ENCODE measurements at places on chromosomes 5 and 9. TPM values are rescaled to one million over a fixed set of nuclear protein-coding genes. Genes with fewer than 3 reads are reported as not detected.

Gene CD72
- 3.0 TPM for total RNA-seq

Gene NEUROG1
- total RNA-seq: not detected

DNA sequence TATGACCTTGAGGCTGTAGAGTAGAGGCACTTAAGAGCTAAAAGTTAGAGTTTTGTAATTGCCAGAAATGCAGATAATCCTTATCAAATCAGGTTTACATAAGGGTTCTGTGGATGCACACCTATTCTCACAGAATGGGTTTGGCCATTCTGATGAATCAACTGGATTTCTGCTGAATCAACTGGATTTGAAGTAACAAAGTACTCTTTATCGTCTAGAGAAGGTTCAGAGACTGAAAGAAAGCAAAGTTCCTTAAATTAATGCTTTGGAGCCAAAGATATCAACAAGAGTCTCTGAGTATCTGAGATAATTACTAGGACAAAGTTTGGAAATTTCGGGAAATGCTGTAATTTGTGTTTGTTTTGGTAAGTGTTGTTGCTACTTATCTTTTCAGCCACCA lies 669.6 kb upstream of the ZNF608 start:
- peaks cover 23% of the 10 kb centered on the region for H3K4me1 ChIP-seq
- DNase-seq: no peak
- no peaks in the 10 kb centered on the region for H3K27me3 ChIP-seq
- no peak overlapping the region for H3K27ac ChIP-seq
- H3K4me3 ChIP-seq: no peak overlapping the region
- H3K36me3 ChIP-seq: no peaks in the 10 kb centered on the region

DNA sequence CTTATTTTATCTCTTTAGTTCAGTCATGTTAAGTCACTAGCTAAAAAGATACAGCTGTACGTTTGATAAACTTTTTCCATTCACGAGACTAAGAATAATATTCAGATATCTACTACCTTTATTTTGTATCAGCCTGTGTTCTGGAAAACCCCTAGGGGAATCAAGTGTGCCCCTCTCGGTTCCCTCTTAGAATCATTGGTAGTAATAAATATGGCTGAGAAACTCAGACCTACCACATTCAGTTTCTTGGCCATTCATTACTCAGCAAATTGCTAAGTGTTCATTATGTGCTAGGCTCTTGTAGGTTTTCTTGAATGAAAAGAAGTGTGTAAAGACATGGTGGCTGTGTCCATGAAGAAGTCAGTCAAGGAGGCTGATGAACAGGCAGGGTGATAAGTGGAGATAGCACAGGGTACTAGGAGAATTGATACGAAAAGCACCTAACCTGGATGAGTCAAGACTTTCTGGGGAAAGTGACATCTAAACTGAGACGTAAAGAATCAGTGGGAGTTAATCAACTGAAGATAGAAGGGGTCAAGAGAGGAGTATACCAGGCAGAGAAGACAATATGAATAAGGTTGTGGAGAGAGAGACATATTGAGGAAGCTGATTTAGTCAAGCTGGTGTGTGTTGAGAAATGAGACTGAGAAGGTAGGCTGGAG lies 86.2 kb downstream of the CSNK1G3 start:
- H3K27ac ChIP-seq: no peak overlapping the region

GRCh38 chr5:90874066-90874465 lies 315.5 kb downstream of the ADGRV1 start:
- no peak for DNase-seq
- H3K27ac ChIP-seq: no peak overlapping the region
- no peak overlapping the region for H3K4me3 ChIP-seq
- no peaks in the 10 kb centered on the region for H3K27me3 ChIP-seq
- H3K36me3 ChIP-seq: no peaks in the 10 kb centered on the region

Gene AP3S1
- total RNA-seq: 70.4 TPM

GRCh38 chr9:126480813-126481212 lies 132.9 kb upstream of the LMX1B start:
- no peak overlapping the region for H3K4me3 ChIP-seq
- peaks cover 3% of the 10 kb centered on the region for H3K36me3 ChIP-seq
- no peak overlapping the region for H3K27ac ChIP-seq
